ENCODE measurements at places on chromosomes 3 and 15. TPM values are rescaled to one million over a fixed set of nuclear protein-coding genes. Genes with fewer than 3 reads are reported as not detected.

DNA sequence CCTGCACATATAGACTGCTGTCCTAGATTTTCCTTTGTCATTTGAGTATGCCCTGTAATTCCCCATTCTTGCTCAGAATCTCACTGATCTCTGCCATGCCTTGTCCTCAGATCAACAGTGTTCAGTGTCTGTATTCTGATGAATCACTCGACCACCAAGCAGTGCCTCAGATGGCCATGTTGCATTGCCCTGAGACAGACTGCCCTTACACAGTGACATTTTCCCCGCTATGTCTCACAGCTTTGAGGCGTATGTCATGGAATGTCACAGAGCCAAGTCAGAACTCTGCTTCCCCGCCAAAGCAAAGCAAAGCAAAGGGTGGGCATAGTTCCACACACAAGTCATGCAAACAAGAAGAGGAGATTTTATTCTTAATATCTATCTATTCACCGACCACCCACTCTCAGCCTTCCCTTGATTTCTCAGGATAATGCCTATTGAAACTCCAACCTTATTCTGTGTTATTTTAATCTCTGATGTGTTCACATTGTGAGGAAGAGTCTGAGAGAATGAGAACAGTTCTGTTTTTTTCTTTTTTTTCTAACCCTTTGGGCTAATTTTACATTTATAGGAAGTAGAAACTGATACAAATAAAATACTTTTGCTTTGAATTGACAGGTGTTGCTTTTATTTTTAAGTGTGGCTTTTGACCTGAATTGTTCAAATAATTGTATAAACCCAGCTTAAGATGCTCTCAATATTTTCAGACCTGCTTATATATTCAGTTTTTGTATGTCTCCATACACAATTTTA, 16.9 kb upstream of the PSMD6 start:
- no peak for DNase-seq

Gene SRGAP3
- total RNA-seq = 3.5 TPM

GRCh38 chr15:36696196-36696595, 116.8 kb downstream of the CDIN1 start:
- no peak for DNase-seq

GRCh38 chr15:53559364-53560277, 199.8 kb downstream of the WDR72 start:
- DNase-seq = no peak

Gene HGD
- 0.43 TPM for total RNA-seq

DNA sequence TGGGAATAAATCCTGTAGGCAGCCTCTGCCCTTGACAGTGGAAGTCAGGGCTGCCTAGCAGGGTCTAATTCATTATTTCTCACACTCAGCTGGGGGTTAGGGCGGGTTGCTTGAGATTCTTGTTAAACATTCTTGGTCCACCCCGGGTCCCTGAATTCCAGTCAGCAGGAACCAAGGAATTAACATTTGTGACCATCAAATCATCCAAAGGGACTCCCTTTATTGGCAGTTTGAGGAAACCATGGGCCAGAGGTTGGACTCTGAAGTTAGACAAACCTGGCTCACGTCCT, 122.8 kb downstream of the EEFSEC start:
- no peak for DNase-seq

Gene MESP2
- total RNA-seq = 0.32 TPM

- DNase-seq = peak; percentile 40
Observed at GRCh38 chr15:63945007-63945788, 101.1 kb downstream of the DAPK2 start.

Gene XCR1
- total RNA-seq = not detected

- DNase-seq = no peak
Observed at GRCh38 chr3:32340611-32341365, 50.9 kb upstream of the CMTM7 start.

DNA sequence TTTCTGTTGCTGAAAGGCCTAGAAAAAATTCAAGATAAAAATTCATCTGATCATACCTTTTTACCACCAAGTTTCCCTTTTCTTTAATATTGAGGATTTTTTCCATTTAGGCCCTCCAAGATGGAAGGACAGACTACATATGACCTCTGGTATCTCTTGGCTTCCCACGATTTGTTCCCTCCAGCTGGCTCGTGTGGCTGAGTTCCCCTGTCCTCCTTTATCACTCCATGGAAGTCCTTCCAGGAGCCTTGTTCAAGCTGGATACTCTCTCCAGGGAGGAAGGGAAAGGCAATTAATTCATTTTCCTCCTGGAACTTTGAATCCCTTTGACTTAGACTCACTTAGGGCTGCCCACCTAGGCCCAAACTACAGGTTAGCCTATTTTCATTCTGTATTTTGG, 110.6 kb downstream of the CFAP44 start:
- no peak for DNase-seq

Gene GBE1
- 169 TPM for total RNA-seq

Gene GOLGA8T
- total RNA-seq = under 0.01 TPM

DNA sequence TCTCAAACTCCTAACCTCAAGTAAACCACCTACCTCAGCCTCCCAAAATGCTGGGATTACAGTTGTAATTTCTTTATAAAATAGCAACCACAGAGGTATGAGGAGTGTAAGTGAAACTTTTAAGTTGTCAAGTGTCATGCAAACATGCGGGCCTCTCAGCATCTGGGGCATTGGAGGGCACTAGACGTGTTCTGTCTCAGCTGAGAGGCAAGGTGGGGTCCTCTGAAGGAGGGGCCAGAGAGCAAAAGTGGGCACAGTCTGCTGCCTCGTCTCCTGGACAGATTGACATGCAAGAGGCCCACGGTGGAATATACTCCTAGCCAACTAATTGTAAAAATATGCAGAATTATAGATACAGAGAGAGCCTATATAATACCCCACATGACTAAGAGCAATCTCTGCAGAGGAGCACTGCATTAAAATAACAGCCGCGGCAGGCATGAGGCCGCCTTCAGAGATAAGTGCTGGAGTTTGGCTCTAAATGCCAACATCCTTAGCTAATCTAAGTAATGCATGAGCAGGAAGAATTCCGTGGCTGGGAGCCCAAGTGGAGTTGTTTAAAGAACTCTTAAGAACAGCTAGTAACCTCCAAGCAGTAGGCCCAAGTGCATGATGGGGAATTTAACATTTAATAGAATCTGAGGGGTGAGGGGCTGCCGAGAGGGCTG, 87.8 kb upstream of the RNU6-1 start:
- DNase-seq = peak; percentile 88

Gene ECE2
- not detected for total RNA-seq

GRCh38 chr3:134003066-134003465, 26.7 kb downstream of the SLCO2A1 start:
- no peak for DNase-seq

DNA sequence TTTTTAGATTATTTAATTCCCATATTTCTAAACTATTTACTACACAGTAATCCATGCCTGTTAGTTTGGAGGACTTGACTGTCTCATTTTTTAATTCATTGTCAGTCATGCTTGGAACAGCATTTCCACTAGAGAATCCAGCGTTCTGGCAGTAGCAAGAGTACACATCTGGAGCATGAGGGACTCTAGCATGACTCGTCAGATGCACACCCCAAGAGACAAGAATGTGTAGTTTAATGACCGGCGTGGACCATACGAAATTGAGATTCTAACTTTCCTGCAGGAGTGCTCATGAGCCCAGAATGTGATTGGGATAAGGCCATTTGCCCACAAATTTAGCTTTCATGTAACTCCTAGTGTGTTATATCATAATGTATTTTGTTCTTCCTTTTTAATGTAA, 48.9 kb downstream of the ASB7 start:
- peak; percentile 34 for DNase-seq

Gene GALNT15
- total RNA-seq = 8.4 TPM

DNA sequence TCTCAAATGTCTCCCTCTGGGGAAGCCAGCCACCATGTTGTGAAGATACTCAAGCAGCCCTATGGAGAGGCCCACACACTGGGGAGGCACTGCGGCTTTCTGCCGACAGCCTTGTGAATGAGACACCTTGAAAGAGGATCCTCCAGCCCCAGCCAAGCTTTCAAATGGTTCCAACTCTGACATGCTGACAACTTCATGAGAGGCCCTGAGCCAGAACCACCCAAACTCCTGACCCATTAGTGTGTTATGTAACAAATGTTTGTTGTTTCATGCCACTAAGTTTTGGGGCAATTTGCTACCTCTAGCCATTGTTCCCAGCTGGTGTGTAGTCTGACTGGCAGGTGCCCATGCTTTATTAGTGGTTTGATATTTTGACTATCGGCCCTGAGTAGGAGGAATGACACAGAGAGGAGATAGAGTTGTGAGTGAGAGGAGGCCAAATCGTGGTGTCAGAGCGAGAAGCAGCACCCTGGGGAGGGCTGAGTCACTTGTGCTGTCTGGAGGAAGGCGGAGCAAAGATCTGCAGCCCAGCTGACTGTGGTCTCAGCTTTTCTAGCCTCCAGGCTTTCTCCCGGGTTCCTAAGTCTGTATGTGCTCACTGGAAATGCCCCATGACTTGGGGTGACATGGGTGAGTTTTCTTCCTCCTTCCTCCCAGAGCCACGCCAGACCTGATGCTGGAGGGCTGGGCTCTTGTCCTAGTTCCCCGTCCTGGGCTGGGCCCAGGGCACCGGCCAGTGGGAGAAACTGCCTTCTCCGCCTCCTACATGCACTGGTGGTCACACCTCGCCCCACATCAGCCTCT, 56.7 kb upstream of the BLM start:
- peak; percentile 85 for DNase-seq

Gene ROBO1
- 65.4 TPM for total RNA-seq

Gene USP13
- 7.8 TPM for total RNA-seq

DNA sequence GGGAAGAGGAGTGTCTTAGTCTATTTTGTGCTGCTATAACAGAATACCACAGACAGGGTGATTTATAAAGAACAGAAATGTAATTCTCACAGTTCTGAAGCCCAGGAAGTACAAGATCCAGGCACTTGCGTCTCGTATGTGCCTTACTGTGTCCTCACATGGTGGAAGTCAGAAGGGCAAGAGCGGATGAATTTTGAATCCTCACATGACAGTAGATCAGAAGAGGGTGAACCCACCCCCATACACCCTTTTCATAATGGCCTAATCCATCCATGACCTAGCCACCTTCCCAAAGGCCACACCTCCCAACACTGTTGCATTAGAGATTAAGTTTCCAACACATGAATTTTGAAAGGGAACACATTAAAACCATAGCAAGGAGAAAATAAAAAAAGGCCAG, 18.7 kb upstream of the ANXA2 start:
- no peak for DNase-seq

- no peak for DNase-seq
Observed at GRCh38 chr3:115864911-115865310, 241.6 kb downstream of the GAP43 start.

DNA sequence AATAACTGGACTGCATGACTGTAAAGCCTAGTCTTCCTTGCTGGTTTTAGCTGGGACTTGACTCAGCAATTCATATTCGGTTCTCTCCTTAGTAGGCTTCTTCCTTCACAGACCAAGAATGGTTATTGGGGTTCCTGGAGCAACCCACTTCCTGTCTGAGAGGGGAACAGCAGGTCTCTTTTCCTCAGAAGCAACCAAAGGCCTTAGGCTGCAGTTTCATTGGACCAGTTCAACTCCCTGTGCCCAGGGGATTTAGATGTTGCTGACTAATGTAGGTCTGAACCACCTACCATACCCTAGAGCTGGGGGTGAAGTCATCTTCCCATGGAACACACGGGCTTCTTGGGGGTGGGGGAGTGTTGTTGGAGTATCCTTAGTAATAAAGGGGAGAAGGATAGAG, 84.0 kb upstream of the SKOR1 start:
- no peak for DNase-seq

Gene SNAPC5
- total RNA-seq = 17.4 TPM

GRCh38 chr3:140857993-140858392, 83.6 kb upstream of the SLC25A36 start:
- DNase-seq = no peak

GRCh38 chr3:114566162-114566755, 272.4 kb downstream of the TIGIT start:
- DNase-seq = no peak

Gene GPR156
- total RNA-seq = 0.43 TPM

DNA sequence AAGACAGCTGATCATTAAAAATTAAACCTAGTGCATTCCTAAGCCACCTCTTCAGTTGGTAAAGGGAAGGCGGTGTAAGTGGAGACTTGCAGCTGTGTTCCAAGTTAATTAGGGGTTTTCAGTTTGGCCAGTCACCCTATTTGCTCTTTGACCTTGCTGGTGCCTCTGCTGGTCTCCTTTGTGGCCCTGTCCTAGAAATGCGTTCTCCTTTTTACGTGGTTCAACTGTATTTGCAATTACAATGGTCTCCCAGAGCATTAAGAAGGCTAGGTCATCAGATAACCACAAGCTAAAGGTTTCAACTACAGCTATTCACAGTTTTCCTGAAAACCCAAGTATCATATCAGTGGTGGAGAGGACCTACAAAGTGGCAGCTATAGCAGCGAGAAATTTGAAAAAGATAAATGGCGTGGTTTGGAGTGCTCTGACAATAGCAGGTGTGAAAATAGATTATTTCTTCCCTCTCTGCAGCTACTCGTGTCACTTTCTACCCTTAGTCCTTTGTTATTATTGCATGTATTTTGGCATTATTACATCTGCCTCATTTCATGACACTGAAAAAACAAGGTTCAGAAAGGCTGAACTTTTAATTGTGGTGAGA, 203.5 kb upstream of the TBC1D5 start:
- no peak for DNase-seq

Gene CHDH
- 0.32 TPM for total RNA-seq

- DNase-seq = no peak
Observed at GRCh38 chr15:43414196-43414595, 43.3 kb downstream of the TUBGCP4 start.

Gene DUOXA2
- total RNA-seq = not detected

DNA sequence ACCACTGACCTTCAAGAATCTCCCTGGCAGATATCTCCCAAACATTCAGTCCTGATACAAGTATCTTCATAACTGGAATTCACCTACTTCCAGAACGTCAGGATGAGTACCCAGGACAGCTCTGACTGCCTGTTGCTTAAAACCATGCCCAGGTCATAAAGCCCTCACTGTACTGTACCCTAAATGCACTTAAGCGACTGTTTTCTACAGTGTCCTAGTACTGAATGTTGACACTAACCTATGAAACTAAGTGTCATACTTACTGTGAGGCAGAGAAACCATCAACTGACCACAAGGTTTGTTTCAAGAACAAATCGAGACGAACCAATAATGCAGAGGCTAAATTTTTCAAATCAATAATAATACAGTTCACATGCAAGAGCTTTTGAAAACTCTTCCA, 178.7 kb upstream of the NSMCE3 start:
- DNase-seq = no peak

- DNase-seq = no peak
Observed at GRCh38 chr3:182240474-182240873, 528.7 kb downstream of the SOX2 start.

DNA sequence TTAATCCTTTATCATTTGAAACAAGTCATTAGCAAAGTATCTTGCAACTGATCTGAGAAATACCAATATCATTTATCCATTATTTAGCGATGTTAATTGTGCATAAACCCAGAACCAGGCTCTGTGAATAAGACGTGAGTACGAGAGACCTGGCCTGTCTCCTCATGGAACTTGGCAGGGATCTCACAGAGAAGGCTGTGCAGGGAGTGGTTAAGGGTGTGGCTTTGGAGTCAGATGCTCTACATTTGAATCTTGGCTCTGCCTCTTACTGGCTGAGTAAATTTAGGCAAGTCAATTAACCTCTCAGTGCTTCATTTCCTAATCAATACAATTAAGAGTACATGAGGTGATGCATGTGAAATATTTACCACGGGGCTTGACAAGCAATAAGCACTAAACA, 39.9 kb upstream of the TBL1XR1 start:
- no peak for DNase-seq

- DNase-seq = no peak
Observed at GRCh38 chr3:114855839-114856238, 291.2 kb downstream of the ZBTB20 start.

- no peak for DNase-seq
Observed at GRCh38 chr3:125098611-125099291, 43.0 kb upstream of the HEG1 start.

Gene RHOV
- total RNA-seq = under 0.01 TPM
